Peyer's patch (tissue), 4 donors: ENCODE measurements at places on chromosomes 7 and 10.

- DNase-seq = peak; percentile 88
Measured at GRCh38 chr7:149791-150636, 42.4 kb upstream of the FAM20C start.

- DNase-seq = no peak
Measured at GRCh38 chr7:111678281-111678680, 116.0 kb upstream of the IMMP2L start.

- no peak for DNase-seq
Measured at GRCh38 chr7:155338632-155339320, 41.1 kb downstream of the INSIG1 start.

DNA sequence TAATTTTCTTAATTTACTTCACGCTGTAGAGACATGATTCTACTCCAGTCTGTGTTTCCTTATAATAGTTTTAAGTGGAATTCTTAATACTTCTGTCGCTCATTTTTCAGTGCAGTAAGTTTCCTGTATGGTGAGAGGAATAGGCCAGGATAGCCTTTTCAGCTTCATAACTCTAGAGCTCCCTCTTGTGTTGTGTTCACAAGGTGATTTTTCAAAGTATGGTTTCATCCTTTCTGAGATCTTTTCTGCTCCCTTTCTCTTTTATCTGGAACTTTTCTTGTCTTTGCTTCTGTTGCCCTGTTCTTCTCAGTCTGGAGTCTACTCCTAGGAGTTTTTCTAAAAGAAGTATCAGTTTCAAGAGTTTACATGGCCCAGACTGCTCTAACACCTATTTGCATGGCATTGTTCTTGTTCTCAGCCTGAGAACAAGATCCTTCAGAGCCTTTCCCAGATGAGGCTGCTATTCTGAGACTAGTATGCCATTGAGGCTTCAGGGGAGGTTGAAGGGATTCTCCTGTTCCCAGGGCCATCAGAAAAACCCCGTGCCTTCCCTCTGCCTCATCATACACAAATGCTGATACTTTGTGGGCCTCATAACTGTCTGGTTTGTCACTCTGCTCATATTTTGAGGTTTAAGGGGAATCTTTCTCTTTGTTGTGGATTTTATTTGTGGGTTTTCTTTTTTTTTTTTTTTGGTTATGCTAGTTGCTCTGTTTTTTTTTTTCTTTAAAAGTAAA is 21.8 kb downstream of the NET1 start:
- DNase-seq = no peak

- no peak for DNase-seq
Measured at GRCh38 chr10:22824984-22825383, 102.9 kb upstream of the ARMC3 start.

DNA sequence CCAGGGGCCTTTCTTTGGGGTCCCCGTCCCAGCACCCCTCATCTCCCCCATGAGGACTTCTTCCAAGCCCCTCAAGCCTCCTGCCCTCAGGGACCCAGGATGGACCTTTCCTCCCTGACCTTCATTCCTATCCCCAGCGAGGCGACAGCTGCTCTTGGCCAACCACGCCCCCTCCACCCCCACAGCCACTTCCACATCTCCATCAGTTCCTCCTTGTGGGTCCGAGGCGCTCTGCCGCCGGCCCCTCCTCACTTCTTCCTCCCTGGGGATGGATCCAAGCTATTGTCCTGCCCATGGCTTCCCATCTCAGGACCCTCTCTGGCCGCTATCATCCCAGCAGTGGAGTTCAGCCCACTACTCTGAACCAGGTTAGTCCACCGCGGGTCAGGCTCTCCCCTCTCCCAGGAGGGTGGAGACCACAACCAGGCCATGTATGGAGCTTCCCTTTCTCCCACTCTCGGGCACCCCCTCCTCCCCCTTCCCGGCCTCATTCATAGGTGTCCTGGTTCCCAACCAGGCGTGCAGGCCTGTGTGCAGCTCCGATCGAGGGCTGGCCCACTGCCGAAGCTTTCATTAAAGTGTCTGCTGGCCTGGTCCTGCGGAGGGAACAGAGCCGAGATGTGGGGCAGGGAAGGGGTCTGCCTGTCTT is 1.7 kb upstream of the SH2B2 start:
- no peak for DNase-seq

GRCh38 chr10:119852822-119853221 is 19.8 kb downstream of the MCMBP start:
- DNase-seq = no peak
